ENCODE measurements at places on chromosomes 16 and 17. TPM values are rescaled to one million over a fixed set of nuclear protein-coding genes. Genes with fewer than 3 reads are reported as not detected.

The CSHL1 gene
- not detected for total RNA-seq

The YPEL2 gene
- 16.1 TPM for total RNA-seq

The ARL5C gene
- not detected for total RNA-seq

The CCL8 gene
- total RNA-seq: not detected

The ASPSCR1 gene
- total RNA-seq: 80.5 TPM

- no peak for DNase-seq
Observed at GRCh38 chr17:55710410-55710809, 12.3 kb downstream of the TMEM100 start.

GRCh38 chr17:51653878-51654277 is 393.5 kb downstream of the UTP18 start:
- DNase-seq: peak; percentile 32

DNA sequence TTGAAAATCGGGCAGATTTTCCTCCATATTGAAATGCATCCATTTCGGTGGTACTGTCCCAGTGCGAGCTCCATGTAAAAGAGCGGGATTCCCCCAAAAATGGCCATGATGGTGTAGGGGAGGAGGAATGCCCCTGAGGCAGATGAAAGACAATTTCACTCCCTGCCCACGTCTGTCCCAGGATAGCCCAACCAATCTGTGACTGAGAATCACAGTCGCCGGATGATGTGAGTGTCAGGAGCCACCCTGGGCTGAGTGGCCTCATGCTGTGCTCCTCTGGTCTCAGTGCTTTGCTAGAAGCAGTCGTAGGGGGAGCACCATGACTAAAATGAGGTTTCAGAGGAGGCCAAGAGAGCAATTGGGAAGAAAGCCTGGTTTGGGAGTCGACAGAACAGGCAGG is 16.7 kb downstream of the SLC6A4 start:
- DNase-seq: no peak

DNA sequence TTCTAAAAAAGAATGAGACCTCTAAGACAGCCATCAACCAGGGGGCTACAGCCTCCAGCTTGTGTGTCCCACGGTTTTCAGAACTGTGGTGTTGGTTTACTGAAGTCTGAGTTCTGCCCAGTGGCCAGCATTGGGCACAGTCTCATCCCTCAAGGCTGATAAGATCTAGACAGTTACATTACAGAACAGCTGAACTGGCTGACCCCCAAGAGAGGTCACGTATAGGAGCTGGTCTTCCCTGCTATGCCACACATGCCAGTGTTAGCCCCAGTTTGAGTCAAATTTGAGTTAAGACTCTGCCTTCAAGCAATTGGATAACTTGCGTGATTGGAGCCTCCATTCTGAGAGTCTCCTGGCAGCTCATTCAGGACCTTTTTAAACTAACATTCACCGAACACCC is 14.8 kb upstream of the NUP93 start:
- no peak for DNase-seq

GRCh38 chr17:5181509-5182305 is 10.0 kb downstream of the ZNF594 start:
- no peak for DNase-seq

- no peak for DNase-seq
Observed at GRCh38 chr16:66874079-66874775, 6.1 kb upstream of the PDP2 start.

- no peak for DNase-seq
Observed at GRCh38 chr17:80742091-80742490, 197.5 kb downstream of the RPTOR start.

DNA sequence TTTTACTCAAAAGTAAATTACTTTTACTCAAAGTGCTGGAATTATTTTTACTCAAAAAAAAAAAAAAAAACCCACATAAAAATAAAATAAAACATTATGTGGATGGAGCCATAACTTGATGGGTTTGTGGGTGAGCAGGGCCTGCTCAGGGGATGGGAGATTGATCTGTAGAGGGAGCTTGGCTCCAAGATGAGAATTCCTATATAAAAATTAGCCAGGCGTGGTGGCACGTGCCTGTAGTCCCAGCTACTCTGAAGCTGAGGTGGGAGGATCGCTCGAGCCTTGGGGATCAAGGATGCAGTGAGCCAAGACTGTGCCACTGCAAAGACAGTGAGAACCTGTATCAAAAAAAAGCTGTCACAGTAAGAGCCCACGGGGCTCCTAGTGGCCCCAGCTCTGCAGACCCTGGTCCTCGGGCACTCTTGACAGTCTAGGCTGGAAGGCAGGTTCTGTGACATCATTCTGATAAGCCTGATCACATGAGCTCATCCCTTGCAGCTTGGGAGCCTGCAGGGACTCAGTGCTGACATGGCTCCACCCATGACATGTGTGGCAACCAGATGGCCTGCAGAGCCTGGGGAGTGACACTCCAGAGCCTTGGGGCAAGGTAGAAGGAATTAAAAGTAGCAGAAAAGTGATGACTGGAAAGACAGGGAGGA is 42.5 kb downstream of the ST3GAL2 start:
- peak; percentile 18 for DNase-seq

DNA sequence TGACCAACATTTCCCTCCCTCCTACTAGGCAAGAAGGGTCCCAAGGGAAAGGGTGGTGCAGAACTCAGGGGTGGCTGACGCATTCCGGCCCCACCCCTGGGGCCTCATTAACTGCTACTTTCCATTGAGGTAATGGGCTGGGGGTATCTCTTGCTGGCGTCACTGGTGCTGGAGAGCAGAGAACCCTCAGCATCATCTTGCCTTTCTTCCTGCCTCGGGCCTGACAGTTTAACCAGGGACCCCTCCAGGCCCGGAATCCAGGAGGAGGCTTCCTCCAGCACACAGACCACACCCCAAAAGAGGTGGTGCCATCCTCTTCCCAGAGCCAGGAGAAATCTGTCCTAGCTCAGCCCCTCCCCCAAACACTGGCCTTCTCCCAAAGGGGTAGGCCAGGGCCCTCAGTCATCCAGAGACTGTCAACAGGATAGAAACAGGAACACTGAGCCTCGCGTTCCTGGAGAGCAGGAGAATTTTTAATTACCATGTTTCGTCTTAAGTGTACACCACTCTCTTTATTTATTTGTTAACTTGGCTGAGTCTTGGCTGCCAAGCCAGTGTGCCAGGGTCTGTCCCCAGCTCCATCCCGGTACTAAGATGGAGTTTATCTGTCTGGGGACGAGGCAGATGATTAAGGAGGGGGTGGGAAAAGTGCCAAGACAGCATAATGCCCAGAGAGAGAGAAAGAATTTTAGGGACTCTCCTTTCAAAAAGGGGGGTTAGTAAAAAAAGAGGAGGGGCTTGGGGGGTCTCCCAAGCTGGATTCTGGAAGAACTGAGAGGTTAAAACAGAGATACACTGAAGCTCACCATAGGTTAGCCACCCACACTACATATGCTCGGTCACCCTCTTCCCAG is 5.1 kb downstream of the ETV4 start:
- peak; percentile 59 for DNase-seq

DNA sequence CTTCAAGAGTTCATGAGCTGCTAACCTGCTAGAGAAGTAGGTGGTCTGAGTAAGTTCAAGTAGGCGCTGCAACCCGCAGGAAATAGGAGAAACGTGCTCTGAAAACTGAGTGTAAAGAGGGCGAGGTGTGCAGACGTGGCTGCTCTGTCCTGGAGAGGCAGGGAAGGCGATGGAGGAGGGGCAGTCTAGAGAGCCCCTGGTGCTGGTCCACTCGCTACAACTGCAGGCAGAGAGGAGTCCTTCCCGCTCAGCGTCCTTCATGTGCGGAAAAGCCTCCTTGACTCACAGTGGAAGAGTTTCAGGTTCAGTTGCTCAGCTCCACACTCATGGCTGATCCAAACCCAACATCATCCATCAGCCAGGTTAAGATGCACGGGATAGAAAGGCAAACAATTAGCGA is 12.1 kb downstream of the ABCA3 start:
- DNase-seq: no peak

- DNase-seq: no peak
Observed at GRCh38 chr17:56130631-56131030, 22.6 kb upstream of the ANKFN1 start.

GRCh38 chr17:19713901-19714361 is 2.5 kb downstream of the SLC47A2 start:
- DNase-seq: no peak

- peak; percentile 10 for DNase-seq
Observed at GRCh38 chr16:84617041-84617790, 662 bp downstream of the COTL1 start.

DNA sequence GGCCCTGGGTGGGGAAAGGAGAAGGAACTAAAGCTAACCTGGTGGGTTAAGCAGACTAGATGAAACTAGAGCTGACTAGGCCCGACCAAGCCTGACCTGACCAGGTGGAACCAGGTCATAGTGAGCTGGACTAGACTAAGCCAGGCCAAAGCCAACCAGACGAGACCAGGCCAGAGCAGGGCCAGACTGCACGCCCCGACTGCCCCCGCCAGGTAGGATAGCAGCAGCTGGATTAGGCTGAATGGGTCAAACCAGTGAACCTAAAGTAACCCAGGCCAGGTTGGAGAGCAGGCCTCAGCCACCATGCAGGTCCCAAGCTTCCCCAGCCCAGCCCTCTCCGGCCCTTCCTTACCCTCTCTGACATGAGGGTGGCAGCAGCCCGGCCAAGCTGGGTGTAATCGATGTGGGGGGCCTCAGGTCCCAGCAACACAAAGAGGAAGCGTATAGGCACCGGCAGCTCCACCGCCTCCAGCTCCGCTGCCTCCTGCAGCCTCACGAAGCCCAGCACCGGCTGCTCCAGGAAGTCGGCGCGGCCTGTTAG is 9.1 kb downstream of the SLC4A1 start:
- DNase-seq: no peak

DNA sequence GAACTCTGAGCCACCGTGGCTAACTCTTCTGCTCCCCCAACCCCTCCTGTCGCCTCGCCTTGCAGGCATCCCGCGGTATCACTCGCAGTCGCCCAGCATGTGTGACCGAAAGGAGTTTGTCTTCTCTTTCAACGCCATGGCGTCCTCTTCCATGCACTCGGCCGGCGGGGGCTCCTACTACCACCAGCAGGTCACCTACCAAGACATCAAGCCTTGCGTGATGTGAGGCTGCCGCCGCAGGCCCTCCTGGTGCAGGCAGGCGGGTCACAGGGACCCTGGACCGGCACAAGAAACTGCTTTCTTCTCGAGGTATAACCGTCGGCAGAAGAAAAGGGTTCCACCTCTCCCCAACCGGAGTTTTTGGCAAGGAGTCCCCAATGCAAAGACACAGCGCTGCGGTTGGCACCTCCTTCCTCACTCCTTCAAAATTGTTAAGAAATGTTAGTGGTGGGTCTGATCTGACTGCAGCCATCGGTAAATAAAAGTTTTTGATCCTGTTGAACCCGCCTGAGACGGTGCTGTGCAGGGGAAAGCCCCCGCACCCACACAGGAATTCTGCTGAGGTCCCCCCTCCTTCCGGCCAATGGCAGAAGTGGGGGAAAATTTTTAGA is 2.6 kb downstream of the FOXF1 start:
- DNase-seq: no peak

- DNase-seq: peak; percentile 64
Observed at GRCh38 chr17:6843241-6843880, 11.8 kb upstream of the TEKT1 start.

DNA sequence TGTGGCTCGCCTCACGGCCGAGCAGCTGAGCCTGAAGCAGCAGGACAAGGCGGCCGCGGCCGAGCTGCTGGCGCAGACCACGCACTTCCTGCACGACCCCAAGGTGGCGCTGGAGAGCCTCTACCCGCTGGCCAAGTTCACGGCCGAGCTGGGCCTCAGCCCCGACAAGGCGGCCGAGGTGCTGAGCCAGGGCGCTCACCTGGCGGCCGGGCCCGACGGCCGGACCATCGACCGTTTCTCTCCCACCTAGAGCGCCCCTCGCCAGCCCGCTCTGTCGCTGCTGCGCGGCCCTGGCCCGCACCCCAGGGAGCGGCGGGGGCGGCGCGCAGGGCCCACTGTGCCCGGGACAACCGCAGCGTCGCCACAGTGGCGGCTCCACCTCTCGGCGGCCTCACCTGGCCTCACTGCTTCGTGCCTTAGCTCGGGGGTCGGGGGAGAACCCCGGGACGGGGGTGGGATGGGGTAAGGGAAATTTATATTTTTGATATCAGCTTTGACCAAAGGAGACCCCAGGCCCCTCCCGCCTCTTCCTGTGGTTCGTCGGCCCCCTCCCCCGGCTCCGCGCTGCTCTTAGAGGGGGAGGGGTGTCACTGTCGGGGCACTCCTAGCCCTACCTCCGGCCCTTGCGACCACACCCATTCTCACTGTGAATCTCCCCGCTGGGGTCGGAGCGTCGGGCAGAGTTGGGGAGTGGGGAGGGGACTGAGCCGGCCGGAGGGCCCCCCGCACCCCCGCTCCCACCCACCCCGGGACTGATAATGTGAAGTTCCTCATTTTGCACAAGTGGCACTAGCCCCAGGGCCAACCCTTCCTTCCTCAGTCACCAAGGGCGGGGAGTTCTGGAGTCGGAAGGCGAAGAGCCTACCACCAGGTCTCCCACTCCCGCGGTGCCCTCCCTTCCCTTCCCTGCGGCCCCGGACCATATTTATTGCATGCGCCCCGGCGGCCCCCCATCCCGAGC is 4.0 kb downstream of the HIC1 start:
- DNase-seq: no peak

- no peak for DNase-seq
Observed at GRCh38 chr16:6232056-6232455, 1100.6 kb upstream of the RBFOX1 start.

- no peak for DNase-seq
Observed at GRCh38 chr17:51180486-51180885, 14.3 kb downstream of the NME2 start.

DNA sequence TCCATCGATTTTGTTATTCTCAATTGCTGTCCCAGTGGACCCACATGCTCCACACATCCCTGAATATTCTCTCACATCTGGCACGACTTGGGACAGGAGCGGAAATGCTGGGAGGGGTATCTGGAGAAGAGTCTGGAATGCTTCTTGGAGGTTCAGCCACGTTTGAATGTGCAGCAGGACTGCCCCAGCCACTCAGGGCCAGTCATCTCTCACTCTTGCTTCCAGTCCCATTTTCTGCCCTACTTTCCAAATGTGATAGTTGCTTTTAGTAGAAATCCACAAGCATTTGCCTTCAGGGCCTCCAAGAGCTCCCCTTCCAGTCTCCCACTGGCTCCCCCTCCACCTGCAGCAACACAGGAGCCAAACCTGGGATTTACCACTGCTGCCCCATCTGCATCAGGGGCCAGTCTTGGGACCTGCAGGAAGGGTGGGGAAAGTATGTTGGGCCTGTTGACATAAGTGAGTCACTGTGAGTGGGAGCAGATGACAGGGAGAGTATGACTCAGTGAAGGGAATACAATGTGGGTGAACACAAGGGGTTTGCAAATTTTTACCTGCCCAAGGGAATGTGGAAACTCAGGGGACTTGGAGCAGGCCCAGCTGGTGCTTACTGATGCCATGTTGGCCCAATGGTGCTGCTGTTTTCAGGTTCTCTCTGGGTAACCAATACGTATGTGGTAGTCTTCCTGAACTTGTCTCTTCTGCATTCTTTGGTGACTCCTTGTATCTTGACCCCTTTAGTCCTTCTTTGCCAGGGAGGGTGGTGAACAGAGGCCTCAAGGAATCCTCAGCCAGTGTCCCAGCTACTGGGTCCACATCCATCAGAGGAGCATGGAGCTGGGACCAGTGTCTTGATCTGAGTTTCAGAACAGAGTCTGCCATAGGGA is 78.8 kb upstream of the CRHR1 start:
- no peak for DNase-seq

DNA sequence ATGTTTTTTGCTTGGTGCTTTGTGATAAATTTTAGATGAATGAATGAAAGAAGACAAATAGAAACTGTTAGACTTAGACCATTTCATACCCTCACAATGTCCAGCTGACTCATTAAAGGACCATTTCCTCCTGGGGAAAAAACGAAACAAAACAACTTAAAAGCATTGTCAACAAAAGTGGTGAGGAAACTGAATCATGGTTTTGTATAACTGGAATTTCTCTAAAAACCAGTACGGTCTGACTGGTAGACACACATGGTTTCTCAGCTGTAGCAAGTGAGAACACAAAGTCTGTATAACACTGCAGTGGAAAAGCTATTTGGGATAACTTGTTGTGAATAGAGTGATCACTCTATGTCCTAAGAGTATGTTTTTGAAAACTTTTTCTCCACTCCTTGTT is 5.3 kb upstream of the DDX52 start:
- no peak for DNase-seq

All from SK-MEL-5 (cell line).